K562 (cell line): ENCODE measurements at places on chromosomes 3 and 15. TPM values are rescaled to one million over a fixed set of nuclear protein-coding genes. Genes with fewer than 3 reads are reported as not detected.
A peak's percentile ranks its signal among the peaks of the same experiment; 100 is the strongest.

GRCh38 chr15:67479781-67480505 lies 41.0 kb upstream of the C15orf61 start:
- no peak for DNase-seq

DNA sequence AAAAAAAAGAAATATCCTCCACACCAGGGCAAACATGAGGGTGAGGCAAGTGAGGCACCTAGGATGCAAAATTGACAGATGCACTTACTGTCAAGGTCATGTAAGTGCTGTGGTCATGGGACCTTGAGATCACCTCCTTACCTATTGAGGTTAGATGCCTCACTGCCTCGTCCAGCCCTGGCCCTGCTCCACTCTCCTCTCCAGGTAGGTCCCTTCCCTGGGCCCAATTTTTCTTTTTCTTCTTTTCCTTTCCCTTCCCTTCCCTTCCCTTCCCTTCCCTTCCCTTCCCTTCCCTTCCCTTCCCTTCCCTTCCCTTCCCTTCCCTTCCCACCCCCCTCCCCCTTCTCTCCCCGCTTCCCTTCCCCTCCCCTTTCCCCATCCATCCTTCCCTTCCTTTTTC lies 71.1 kb upstream of the DLG1 start:
- DNase-seq = no peak

- DNase-seq = no peak
These were observed 97.2 kb upstream of the PRR23E start for GRCh38 chr3:127095774-127096173.

Gene DUOXA2
- total RNA-seq = not detected in 2 replicates

- DNase-seq = no peak
These were observed 43.7 kb upstream of the MAPKBP1 start for GRCh38 chr15:41730543-41730942.

DNA sequence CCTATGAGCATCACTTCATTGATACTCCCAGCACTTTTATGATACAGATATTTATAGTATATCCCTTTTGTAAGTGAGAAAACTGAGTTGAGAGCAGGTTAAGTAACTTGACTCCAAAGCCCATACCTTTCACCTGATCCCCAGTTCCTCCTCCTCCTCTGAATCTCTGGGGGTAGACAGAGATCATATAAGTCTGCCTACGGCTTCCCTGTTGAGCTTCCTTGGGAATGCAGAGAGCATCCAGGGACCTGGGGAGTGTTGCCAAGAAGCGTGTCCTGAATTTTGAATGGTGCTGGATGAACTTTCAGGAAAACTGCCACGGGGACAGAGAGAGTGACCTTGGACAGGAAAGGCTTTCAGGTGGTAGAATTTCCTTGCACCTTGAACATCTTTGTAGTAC lies 268.5 kb downstream of the LRTM1 start:
- DNase-seq = no peak

- DNase-seq = no peak
These were observed 186.2 kb upstream of the RASGRP1 start for GRCh38 chr15:38750786-38751185.

DNA sequence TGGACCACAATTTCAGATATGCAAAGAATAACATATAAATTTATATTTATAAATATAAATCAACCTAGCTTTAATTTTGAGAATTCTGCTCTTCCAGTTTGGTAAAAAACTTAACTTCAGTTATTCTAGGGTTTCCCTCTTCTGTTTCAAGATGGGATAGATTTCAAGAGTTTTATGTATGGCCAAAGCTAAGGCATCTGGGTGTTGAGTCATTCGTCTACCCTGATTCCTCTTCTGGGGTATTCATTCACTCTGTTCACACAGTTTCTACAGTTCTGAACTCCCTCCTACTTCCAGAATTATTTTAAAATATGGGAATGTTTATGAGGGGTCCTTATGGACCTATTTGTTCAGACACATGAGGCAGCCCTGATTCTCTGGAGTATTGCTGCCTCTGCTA lies 4.2 kb upstream of the FGF7 start:
- DNase-seq = no peak

GRCh38 chr15:27059610-27060202 lies 88.7 kb downstream of the GABRG3 start:
- DNase-seq = peak; percentile 80

GRCh38 chr3:63193647-63194046 lies 84.5 kb upstream of the SYNPR start:
- peak; percentile 3 for DNase-seq

- DNase-seq = peak; percentile 48
These were observed 172.6 kb downstream of the FMN1 start for GRCh38 chr15:33021806-33022389.

- DNase-seq = no peak
These were observed 23.5 kb downstream of the ZXDC start for GRCh38 chr3:126452213-126452612.

DNA sequence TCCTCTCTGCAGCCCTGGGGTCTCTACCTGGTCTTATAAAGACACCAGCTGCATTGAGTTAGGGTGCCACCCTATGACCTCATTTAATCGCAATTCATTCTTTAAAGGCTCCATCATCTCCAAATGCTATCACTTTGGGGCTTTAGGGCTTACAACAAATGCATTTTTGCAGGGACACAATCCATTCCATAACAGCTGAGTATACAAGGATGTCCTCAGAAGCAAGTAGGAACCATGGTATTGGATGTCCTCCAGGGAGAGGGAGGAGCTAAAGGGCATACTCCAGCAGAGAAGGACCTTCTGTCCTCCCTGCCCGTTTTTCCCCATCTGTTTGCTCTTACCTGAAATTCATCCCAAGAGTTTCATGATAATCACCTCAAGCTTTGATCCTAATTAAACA lies 30.3 kb downstream of the UMPS start:
- no peak for DNase-seq

Gene CHST14
- 11.2 and 12.1 TPM in 2 replicates for total RNA-seq

Gene MUC4
- total RNA-seq = 0.11 and 0.31 TPM in 2 replicates

DNA sequence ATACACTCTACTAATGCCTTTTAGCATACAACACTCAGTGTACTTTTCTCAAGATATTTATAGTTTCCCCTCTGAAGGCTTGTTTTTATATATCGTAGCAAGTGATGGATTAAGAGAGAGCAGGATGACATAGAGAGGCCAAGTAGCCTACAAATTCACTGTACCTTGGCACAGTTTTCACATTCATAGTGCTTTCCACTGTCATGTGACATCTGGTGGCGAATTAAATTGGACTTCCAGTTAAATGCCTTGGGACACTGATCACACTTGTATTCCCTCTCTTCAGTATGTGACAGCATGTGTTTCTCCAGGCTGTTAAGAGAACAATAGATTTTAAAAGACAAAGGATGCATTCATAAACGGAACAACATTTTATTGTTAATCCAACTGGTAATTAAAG lies 541.1 kb downstream of the MECOM start:
- DNase-seq = no peak

DNA sequence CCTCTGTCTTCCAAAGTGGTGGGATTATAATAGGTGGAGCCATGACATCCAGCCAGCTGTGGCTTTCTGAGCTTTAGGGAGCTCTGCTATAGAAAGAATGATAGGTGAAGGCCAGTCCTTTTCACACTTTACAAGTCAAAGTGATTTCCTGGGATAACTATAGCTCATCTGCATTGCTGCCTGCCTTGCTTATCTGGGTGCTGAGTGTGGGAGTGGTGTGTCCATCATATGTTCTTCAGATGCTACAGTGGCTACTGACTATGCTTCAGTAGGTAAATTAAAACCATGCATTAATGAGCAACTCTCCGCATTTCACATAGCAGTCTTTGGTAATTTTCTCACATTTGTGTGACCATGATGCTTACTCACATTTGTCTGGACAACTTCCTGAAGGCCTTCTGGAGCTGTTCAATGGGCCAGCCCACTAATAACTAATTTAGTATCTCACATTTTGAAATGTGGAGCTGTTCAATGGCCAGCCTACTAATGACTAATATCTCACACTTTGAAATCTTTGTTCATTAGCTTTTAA lies 23.4 kb downstream of the RHOA start:
- no peak for DNase-seq

Gene ERICH6
- total RNA-seq = not detected in 2 replicates

Gene COLQ
- 0.27 TPM in 1 of 2 replicates, not detected in the other for total RNA-seq

Gene SLC28A2
- total RNA-seq = not detected in 2 replicates

- no peak for DNase-seq
These were observed 3.8 kb downstream of the TCTA start for GRCh38 chr3:49415931-49416601.

Gene FSTL1
- 0.58 and 0.83 TPM in 2 replicates for total RNA-seq

DNA sequence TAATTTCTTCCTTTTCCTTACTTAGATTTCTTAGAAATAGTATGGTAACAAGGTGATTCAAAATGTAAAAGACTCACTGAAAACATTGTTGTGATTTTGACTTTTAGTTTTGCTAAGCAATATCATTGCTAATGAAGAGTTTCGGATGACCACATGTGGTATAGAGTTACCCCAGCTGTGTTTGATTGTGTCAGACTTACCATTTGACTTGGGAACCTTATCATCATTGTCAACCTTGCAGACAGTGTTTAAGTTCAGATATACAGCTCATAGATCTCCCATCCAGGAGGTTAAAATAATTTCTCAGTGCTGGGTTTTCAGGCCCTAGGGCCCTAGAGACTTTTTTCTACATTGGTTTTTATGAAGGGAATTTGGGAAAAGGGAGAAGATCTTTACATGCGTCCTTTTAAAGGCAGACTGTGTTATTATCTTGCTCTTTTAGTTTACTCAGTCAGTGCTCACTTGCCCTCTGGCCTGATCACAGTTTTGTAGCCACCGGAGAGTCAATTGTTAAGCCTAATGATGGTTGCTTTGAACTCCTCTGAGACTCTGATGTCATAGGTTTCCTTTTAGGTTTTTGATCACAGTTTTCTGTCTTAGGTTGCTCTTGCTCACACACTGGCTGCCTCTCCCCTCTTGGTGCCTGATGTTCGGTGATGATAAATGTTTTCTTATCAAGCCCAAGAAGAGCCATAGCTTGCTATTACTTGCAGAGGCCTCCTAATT lies 133.5 kb upstream of the ZPLD1 start:
- no peak for DNase-seq

- no peak for DNase-seq
These were observed 352.6 kb upstream of the TGFBR2 start for GRCh38 chr3:30253832-30254231.

Gene CCDC39
- total RNA-seq = not detected in 2 replicates

Gene SNRK
- total RNA-seq = 8.2 and 11.5 TPM in 2 replicates

GRCh38 chr15:26352909-26353308 lies 420.0 kb downstream of the GABRB3 start:
- DNase-seq = no peak

Gene SMCO1
- 0.20 TPM in 1 of 2 replicates, not detected in the other for total RNA-seq

GRCh38 chr3:11522953-11523571 lies 120.7 kb downstream of the VGLL4 start:
- no peak for DNase-seq

DNA sequence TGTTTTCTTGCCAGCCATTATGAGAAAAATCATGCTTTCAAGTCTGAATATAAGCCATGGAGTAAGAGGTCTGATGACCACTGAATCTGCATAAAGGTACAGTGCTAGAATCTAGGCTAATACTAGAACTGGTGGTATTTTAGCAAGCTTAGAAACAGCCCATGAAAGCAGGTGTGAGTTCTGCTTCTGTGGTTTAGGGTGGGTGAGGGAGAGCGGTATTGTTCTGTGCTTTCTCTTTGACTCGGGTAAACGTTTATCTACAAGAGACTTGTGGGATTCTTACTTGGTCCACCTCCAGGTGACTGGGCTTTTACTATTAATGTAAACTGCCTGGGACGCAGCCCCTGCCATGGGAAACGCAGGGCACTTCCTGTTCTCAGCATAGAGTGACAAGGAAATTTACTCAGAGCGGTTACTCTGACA lies 55.2 kb downstream of the PGPEP1L start:
- DNase-seq = no peak

DNA sequence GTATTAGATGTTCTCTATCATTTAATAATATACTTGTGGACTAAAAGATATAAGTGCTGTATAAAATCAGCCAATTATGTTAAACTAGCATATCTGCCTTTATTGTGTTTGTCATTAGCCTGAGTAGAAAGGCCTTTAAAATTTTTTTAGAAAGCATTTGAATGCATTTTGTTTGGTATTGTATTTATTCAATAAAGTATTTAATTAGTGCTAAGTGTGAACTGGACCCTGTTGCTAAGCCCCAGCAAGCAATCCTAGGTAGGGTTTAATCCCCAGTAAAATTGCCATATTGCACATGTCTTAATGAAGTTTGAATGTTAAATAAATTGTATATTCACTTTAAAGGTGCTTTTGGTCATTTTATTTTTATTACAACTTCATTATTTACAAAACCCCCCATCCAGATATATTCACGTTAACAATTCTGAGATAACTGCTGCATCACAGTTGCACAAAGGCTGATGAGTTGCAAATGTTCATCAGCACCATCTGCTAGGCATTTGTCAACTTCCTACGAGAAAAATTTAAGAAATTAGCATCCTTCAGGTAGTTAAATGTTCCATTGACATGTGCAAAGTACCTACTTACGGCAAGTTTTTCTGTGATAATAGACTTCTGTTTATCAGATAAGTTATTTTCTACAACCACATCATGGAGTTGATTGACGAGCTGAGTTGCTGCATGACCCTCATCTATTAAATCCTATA lies 6.3 kb downstream of the EIF4A2 start:
- no peak for DNase-seq

DNA sequence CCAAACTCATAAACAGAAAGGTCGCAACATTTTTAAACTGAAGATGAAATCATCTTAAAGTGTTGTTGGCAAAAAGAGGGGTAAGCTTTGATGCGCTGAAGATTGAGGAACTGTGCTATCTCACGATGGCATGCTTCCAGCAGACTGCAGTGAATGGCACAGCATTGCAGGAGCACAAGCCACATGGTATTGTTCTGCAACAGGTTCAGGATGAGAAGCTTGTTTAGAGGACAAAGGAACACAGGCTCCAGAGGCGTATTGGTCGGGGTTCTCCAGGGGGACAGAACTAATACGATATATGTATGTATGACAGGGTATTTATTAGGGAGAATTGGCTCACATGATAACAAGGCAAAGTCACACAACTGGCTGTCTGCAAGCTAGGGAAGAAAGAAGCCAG lies 13.8 kb upstream of the PLD1 start:
- no peak for DNase-seq

DNA sequence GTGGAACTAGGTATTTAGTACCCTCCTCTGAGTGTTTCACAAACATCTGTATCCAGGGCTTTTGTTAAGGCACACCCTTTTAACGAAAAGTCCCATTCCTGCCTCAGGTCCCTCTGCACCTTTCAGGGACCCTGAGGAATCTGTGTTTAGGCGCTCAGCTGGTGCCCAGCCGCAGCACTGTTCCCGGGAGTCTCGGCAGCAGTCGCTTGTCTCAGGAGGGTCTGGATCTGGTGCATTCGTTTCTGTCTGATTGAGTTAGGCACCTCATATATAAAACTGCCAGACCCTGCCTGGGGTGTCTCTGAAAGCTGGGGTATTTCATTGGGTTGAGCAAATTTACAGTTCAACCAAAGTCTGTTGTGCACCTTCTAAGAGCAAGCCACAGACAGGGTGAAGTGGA lies 162.8 kb upstream of the TOPAZ1 start:
- no peak for DNase-seq

GRCh38 chr3:188671971-188672370 lies 499.8 kb upstream of the TPRG1 start:
- no peak for DNase-seq

GRCh38 chr3:70621451-70621850 lies 309.0 kb upstream of the MDFIC2 start:
- DNase-seq = no peak

Gene CHST13
- not detected in 2 replicates for total RNA-seq
